AG09319 (cell line): ENCODE measurements at places on chromosomes 12 and 14.

DNA sequence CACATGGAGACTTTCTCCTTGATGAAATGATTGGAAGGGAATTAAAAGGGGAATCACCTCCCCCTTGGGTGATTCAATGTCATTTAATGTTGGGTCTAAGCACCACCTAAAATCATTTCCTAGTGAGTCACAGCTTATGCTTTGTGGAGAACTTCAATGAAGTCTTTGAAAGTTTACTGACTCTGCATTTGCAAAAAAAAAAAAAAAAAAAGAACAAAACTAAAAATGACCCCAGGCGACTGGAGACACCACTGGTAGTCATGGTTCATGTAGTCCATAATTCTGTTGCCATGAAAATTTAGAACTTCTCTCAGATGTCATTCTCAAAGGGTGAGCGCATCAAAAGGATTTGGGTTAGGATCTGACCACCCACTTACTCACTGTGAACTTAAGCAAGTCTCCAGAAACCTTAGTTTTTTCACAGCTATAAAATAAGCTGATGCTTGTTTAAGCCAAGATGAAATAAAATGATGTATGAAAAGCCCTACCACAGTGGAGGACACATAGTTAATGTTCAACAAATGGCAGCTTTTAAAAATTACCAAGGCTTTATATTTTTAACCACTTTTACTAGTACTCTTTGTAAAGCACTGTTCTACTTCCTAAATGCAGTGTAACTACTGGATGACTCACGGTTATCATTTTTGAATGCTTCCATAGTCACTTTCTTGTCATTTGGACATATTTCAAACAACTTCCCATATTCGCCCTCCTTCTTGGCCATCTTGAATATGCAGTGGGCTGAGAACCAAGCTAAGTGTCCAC, 18.1 kb upstream of the KSR2 start:
- no peak for DNase-seq

DNA sequence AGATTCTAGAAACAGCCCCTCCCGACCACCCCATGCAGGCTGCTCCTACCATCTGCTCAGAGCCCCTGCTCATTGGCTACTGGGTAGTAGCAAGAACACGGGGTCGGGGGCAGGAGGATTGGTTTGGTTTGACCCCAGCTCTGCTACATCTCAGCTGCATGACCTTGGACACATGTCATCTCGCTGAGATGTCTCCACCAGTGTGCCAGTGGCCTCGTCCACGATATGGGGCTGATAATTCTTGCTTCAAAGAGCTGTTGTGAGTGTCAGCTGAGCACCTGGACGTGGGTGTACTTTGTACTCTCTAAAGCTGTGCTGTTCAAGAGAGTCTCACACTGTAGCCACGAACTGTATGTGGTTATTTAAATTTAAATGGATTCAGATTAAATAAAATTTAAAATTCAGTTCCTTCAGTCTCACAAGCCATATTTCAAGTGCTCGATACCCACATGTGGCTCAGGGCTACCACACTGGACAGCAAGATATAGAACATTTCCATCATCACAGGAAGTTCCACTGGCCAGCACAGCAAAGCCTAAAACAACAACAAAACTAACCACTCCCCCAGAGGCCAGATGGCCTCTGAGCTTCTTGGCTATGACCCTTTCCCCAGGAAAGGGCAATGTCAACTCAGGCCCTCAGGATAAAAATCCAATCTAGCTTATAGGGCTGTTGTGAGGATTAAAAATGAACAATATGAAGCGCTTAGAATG, 18.6 kb downstream of the LTBP2 start:
- DNase-seq = no peak

DNA sequence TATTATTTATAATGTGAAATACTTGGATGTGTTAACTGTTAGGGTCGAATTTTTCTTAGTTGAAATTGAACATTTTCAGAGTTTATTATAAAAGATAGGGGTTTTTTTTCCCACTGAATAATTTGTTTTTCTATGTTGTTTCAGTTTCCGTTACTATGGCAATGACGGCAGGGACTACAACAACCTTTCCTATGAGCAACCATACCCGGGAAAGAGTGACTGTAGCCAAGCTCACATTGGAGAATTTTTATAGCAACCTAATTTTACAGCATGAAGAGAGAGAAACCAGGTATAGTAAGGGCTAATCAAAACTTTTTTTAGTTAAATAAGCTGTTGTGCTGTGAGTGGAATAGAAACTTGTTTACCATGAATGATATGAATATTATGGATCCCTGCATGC, 35.1 kb upstream of the BMAL2 start:
- no peak for DNase-seq

DNA sequence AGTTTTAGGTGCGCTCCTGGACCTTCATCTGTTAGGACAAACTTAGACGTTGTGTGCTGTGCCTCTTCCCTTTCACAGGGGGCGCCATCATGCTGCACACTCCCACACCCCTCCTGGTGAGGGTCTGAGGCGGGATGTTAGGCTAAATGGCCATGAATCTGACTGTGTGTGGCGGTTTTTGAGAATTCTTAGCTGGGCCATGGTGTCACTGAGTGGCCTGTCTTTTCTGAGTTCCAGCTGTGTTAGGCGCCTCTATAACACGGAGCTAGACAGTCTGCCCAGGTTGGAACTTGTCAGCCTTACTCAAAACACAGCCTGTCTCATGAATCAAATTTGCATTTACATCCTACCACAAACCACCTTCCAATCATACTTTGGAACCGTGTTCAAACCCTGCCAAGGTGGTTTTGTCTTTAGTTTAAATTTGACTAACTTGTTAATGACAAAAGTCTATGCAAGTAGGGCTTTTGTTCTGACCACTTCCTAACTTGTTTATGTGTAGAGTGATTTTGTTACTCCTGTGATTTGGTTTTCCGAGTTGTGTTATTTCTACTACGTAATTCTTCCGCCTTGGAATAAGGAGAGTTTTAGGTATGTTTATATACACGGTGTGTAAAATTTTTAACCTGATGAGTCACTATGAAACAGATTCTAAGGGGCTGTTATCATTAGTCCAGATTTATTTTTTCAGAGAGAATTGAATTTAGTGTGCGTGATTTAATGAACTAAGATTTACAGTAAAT, 19.6 kb downstream of the ACVR1B start:
- no peak for DNase-seq

DNA sequence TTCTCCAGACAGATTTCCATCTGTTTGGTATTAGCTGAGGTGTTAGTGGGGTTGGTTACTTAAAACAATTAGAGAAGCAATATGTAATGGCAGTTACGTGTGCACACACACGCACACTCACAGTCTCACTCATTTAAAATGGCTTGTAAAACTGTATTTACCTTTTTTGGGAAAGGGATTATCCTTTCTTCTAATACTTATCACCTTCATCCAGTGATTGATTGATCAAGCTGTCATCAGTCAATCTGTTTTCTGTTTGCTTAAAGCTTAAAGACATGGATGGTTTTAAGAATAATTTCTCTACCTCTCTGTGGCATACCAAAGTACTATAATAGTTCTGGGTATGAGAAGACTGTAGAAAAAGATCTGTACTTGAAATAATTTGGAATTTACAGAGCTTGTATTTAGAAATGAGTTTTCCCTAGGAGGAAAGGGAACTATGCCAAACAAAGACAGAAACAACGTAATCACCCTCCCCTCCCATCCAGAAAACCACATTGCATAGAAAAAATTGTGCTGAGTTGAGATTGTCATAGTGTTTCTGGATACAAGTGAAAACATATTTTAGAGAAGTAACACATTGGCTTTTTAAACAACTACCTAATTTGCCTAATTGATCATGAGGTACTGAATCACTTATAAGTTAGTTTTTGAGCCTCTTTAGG, 455.8 kb downstream of the PCNX1 start:
- no peak for DNase-seq

- DNase-seq = no peak
Observed at GRCh38 chr12:98401427-98401826, 114.0 kb upstream of the TMPO start.

- DNase-seq = no peak
Observed at GRCh38 chr12:74415633-74416032, 122.0 kb upstream of the ATXN7L3B start.

DNA sequence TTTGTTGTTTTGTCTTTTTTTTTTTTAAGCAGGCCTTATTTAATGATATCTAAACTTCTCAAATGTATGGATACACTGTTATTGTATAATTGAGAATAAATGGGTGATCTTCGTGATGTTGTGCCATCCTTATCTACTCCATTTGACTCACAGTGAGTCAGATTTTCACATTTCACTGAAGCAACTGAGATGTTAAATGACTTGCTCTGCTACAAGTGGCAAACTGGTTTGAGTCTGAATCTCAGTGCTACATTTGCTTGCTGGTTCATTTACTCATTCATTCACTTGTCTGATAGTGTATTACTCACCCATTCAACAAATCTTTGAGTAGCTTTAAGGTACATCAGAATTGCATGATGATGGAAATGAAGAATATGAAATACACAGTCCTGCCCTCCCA, 2.6 kb downstream of the KIAA0586 start:
- DNase-seq = no peak

DNA sequence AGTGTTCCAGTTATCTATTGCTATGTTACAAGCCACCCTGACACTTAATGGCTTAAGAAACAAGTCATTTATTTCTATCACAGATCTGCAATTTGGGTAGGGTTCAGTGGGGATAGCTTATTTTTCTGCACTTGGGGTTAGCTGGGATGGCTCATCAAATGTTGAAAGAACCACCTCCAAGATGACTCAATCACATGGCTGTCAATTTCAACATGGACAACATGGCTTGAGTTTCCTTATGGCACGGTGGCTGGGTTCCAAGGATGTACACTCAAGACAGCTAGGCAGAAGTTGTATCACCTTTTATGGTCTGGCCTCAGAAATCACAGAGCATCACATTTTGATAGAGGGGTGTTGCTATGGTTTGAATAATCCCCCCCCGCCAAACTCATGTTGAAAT, 24.5 kb upstream of the IGF1 start:
- no peak for DNase-seq

DNA sequence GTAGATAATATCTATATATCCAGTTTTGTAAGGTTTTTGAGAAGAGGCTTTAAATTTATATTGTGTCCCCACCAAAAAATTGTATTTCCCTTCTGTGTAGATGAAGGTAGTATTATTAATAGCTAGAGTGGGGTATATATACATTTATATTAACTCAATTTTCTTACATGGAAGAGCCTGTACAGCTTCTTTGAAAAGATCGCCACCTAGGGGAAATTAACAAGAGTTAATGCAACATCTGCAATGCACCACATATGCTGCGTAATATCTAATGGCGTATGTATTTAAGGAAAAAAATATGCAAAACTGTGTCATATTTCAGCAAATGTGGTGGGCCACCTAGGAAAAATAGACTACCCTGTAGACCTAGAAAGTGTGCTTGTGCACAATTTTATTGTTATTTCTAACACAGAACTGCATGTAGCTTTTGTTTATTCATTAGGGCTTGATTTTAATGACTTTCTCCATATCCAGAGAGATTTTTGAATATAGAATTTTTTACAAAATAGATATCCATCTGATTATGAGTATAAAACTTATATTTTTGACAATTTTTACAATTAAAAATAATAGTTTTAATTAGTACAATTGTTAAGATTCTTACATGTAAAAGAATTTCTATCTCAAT, 14.0 kb downstream of the CCER1 start:
- DNase-seq = no peak

DNA sequence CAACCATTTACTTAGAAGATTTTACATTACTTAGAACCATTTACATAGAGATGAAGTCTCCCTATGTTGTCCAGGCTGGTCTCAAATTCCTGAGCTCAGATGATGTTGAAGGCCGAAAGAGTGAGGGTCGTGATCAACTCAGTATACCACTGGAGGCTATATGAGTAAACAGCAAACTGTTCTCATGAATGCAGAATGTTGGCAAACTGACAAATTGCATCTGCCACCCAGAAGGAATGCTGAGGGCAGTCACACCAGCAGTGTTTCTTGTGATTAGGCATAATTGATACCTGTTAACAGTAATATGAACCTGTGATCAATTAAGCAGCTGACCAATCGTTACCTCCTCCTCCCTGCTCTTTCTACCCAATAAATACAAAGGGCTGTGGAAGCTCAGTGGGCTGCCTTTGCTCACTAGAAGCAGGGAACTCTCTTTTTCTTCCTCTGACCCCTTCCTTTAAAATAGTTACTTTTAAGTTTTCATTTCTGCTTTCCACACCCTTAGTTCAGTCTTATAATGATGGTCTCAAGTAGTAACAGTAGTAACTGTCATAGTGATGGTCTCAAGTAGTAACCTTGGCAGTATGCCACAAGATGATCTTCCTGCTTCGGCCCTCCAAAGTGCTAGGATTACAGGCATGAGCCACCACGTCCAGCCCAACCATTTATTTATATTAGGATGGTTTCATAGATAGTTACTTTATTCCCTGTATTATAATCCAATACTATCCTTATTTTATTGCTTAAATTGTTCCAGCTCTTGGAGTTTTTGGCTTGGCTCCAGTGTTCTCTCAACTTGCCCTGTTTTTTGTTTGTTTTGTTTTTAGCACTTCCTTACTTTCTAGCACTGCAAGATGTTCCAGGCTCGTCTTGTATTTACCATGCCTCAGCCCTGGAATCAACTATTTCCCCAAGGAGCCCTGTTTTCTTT, 25.8 kb downstream of the LIMA1 start:
- no peak for DNase-seq

DNA sequence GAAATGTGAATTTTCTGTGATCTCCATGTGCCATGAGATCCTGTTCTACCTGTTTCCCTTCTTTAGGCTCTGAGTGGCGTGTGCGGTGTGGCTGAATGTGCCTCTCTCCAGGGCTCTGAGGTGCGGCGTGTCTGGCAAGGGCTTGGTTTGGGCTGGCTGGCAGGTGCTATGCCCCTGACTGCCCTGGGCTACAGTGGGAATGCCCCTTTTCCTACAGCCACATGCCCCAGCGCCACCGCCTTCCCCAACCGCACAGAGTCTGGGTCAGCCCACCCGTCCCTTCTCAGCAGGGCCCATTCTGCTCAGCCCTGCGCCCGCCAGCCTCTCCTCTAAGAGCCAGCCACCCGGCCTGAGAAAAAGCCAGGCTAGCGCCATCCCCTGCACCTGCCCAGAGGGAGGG, 24.7 kb downstream of the BTBD6 start:
- no peak for DNase-seq

DNA sequence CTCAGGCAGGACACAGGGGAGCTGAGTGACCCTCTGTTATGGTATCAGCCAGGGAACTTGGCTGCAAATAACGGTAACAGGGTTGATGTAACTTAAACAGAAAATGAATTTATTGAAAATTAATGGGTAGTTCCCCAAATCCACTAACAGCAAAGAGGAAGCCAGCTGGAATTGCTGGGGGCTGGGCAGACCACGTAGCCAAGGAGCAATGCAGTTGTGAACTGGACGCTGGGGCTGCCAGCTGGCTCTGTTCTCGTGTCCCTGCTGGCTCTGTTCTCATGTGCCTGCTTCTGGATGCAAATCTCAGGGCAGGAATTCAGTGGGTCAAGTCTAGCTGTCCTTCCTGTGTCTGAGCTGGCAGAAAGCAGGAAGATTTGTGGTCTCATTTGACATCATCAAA, 1383.3 kb upstream of the TMEM132C start:
- no peak for DNase-seq

GRCh38 chr12:9634177-9634803, 26.6 kb upstream of the KLRB1 start:
- DNase-seq = no peak

- no peak for DNase-seq
Observed at GRCh38 chr12:127245009-127245408, 1022.0 kb upstream of the TMEM132C start.
